ENCODE measurements at places on chromosomes 4 and X.
A peak's percentile ranks its signal among the peaks of the same experiment; 100 is the strongest.

- DNase-seq, result no peak
Observed at GRCh38 chr4:161696944-161697343, 466.9 kb downstream of the FSTL5 start.

DNA sequence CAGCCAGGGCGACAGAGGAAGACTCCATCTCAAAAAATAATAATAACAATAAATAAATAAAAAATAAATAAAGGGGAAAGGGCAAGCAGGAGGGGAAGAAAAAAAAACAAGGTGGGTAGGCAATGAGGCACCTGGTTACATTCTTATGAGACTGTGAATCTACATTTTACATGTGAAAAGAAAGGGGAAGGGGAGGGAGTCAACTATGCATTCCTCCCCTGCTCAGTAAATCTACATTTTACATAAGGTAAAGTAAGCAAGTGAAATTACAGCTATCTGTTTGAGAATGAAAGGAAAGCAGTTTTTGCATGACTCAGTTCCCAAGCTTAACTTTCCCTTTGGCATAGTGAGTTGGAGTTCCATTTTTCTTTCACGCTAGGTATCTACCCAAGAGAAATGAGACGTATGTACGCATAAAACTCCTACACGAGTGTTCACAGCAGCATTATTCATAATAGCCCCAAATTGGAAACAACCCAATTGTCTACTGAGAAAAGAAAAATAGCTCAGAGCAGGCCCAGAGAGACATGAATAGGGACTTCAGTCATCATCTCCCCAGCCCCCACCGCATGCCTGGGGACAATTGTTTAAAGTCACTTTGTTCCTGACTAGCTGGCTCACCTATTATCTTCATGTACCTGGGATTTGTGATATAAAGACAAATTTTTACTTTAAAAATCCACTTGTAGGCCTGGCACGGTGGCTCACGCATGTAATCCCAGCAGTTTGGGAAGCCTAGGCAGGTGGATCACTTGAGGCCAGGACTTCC, 52.4 kb downstream of the DDX3X start:
- DNase-seq, result no peak

- no peak for DNase-seq
Observed at GRCh38 chr4:36039026-36039425, 205.3 kb downstream of the ARAP2 start.

DNA sequence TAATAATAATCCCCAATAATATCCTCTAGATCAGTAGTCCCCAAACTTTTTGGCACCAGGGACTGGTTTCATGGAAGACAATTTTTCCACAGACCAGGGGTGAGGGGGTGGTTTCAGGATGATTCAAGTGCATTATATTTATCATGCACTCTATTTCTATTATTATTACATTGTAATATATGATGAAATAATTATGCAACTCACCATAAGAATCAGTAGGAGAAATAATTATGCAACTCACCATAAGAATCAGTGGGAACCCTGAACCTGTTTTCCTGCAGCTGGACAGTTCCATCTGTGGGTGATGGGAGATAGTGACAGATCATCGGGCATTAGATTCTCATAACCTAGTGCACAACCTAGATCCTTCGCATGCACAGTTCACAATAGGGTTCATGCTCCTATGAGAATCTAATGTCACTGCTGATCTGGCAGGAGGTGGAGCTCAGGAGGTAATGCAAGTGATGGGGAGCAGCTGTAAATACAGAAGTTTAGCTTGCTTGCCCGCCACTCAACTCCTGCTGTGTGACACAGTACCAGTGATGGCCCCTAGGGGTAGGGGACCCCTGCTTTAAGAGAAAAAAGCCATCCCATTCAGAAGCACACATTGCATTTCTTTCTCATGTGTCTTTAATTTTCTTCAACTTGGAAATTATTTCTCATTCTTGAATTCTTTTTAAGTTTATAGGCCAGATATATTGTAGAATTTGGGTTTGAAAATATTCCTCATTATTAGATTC, 16.0 kb upstream of the SH3RF1 start:
- no peak for DNase-seq

DNA sequence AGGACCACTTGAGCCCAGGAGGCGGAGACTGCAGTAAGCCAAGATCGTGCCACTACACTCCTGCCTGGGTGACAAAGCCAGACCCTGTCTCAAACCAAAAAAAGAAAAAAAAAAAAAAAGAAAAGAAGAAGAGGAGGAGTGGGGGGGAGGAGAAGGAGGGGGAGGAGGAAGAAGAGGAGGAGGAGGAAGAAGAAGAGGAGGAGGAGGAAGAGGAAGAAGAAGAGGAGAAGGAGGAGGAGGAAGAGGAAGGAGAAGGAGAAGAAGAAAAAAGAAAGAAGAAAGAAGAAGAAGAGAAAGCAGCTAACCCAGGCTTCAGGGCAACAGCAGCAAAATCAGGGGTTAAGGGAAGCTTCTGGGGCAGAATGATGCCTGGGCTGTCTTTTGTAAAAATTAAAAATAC, 27.5 kb downstream of the VMA21 start:
- no peak for DNase-seq

DNA sequence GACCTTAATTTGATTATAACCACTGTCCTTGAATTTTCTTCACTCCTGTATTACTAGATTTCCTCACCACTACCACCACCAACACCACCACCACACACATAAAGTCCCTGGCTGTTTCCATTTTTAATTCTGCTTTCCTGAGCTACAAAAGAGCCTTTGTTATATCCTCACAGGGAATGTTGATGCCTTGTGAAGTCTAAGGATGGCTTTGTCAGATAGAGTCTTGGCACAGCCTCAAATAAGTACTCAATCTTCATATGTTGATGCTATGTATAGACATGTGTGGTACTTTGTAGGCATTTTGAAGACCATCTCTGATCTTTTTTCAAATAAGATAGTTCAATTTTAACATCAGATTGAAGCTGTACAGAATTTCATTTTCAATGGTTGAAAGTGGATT, 1016.7 kb upstream of the LCORL start:
- DNase-seq, result no peak

DNA sequence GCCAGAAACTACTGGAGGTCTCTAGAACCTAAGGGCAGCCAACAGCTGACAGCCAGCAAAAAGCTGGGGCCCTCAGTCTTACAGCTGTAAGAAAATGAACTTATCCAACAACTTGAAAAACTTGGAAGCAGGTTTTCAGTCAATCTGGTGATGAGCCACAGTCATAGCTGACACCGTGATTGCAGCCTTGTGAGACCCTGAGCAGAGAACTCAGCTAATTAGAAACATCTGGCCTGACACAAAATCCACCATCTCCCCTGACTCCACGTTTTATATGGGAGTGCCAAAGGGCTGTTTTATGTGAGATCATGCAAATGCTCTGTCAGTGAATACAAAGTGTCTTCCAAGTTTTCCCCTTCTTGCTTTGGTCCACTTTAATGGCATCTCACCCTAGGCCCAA, 198.8 kb upstream of the DCAF8L1 start:
- no peak for DNase-seq

DNA sequence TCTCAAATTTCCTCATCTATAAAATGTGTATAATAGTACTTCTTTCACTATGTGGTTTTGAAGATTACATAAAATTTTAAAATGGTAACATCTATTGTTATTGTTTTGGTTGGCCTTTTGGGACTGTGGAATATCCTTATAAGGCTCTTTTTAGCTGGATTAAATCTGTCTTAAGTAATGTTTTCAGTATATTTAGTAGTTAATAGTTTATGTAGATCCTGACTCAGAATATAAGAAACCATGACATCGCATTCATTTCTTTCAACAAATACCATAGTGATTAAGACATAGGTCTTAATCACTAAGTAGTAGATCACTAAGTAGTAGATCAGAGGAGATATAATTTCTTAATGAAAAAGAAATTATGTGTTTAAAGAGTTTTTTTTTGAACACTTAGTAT, 48.5 kb downstream of the MRPL1 start:
- DNase-seq, result no peak

DNA sequence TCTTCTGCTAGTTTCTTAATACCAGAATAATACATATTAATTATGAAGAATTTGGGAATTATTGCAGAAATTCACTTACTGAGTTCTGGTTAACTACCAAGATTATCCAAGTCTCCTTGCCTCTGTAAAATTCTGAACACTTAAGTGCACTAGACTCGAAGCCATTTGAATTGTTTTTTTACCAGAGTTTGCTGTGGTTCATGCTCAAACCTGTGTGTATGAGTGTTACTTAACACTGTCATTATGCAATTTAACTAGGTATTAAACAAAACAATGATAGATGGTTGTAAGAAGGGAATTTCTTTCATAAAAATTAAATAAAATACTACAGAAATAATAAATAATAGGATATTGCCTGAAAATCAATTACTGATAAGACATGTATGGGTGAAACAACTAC, 145.6 kb upstream of the FAT4 start:
- no peak for DNase-seq

- DNase-seq, result no peak
Observed at GRCh38 chr4:148254621-148255343, 187.4 kb downstream of the NR3C2 start.

DNA sequence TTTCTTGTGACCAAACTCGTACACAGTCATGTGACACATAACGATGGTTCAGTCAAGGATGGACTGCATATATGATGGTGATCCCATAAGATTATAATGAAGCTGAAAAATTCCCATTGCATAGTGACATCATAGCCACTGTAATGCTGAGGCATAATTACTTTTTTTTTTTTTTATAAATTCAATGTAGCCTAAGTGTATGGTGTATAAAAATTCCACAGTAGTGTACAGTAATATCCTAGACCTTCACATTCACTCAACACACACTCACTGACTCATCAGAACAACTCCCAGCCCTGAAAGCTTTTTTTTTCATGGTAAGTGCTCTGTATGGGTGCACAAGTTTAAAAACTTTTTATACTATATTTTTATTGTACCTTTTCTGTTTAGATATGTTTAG, 105.0 kb downstream of the AREG start:
- DNase-seq, result no peak

DNA sequence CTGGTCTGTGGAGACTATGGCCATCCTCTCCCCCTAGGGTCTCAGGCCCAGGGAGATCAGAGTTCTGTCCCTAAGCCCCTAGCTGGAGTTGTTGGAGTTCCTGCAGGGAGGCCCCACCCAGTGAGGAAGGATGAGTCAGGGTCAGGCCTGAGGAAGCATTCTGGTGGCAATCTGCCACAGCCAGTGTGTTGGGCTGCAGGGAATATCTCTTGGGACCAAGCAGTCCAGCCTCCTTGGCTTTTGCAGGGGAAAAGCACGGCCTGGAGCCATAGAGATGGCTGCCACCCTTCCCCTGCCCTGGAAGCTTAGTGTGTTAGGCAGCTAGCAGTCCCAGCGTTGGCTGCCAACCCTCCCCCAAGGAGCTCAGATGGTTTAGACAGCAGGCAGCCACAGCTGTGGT, 202.4 kb downstream of the RTL9 start:
- DNase-seq, result no peak

- DNase-seq, result no peak
Observed at GRCh38 chr4:78774417-78774816, 1.7 kb upstream of the BMP2K start.

DNA sequence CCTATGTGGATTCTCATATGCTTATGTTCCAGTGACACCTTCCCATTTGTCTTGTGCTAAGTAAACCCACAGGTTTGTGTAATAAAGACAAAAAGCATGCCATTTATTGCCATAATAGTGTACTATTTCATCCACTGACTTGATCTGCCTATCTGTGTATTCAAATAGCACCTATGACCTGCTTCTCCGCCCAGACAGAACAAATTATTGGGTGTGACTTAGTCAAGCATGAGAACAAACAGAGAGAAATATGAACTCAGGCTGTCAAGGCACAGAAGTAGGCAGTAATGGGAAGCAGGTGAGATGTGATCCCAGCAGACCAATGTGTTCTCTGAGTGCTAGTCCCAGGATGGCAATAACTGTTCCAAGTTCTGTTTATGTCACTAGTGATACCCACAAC, 25.4 kb downstream of the ELOVL6 start:
- DNase-seq, result peak; percentile 33

DNA sequence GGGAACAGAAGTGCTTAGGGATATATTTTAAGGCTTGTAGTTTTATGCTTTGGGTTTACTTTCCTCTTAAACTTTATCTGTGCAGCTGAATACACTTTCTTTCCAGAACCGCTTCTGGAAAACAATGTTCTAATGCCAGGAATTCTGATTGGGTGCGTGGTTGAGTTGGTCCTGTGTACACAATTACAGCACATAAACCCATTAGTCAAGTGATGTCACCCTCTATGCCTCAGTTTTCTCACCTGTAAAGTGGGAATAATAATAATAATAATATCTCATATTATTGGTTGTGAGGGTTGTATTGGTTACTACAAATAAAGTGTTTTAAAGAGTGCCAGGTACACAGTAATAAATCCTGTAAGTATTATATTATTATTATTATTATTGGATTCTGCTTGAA, 129.2 kb downstream of the MID1IP1 start:
- DNase-seq, result no peak

DNA sequence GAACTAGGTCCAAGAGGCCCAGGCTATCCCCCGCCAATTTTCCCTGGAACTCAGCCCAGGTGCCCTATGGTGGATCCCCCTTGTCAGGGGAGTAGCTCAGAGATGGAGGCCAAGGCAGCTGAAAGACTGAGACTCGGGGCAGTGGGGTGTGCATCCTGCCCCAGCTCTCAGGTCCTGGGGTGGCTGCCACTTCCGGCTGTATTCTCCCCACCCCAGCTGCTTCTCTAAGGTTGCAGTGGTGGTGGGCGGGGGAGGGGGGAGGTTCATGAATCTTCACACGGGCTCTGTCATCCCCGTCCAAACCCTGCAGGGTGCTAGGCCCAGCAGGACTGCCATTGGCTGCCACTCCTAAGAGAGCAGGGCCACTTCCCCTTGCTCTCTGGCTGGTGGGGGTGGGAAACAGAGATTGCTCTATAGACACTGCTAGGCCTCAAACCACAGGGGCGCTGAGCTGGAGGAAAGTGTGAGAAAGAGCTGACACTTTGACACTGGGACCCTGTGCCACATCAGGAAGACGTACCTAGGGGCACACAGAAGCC, 1.5 kb downstream of the SASH3 start:
- peak; percentile 73 for DNase-seq

GRCh38 chr4:184292465-184292867, 74.8 kb upstream of the ENPP6 start:
- DNase-seq, result no peak

DNA sequence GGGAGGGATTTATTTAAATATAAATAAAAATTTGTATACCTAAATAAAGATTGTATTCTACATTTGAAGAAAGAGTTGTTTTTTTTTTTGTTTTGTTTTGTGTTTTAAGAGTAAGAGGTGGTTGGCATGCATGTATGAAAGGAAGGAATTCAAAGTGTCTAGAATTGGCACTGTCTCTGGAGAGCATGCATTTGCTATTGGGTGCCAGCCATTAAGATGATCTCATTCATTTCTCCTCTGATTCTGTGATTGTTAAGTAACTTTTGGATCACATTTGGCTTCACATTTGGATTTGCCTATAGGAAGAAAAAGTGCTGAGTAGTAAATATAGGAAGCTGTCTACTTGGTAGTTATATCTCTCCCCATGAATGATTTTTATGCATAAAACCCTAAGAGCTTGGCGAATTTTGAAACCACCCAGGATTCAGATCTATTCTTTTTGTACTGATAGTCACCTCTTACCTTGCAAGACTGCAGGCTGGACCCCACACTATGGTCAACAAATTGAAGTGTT, 7.8 kb upstream of the BOD1L1 start:
- no peak for DNase-seq

- DNase-seq, result no peak
Observed at GRCh38 chr4:85777908-85778631, 303.1 kb downstream of the ARHGAP24 start.

All from upper lobe of left lung (tissue), 6 donors.